Heart left ventricle (tissue), 16 donors: ENCODE measurements at places on chromosomes 3 and 15. TPM values are rescaled to one million over a fixed set of nuclear protein-coding genes. Genes with fewer than 3 reads are reported as not detected.
A peak's percentile ranks its signal among the peaks of the same experiment; 100 is the strongest.

GRCh38 chr15:76155731-76156130 is 95.9 kb downstream of the TMEM266 start:
- DNase-seq: no peak

DNA sequence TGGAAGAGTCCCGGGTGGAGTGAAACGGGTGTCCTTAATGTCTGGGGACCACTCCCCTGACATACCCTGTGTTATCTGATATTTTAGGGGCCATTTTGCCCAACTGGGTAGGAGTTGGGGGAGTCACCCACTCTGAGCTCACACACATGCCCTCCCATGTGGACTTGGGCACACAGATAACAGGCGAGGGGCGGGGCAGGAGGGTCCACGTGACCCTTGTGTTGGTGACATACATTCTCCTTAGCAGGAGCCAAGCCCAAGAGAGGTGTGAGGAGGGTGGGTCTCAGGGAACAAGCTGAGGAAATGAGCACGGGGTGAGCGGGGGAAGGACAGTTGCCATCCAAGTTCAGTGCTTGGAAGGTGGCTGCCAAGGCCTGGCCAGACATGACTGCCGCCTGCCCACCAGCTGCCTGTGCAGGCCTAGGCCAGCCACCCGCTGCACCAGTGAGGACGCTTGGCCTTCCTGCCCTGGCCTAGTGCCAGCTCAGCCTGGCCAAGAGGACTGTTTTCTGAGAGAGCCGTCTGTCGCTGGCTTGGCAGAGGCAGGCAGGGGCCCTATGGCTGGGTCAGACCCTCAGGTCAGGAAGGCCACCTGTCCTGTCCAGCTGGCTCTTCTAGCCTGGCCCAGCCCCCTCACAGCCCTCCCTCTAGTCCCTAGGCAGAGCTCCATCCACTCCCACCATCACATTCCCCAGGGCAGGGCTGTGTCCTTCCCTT is 31.3 kb upstream of the TMEM115 start:
- peak; percentile 87 for DNase-seq

DNA sequence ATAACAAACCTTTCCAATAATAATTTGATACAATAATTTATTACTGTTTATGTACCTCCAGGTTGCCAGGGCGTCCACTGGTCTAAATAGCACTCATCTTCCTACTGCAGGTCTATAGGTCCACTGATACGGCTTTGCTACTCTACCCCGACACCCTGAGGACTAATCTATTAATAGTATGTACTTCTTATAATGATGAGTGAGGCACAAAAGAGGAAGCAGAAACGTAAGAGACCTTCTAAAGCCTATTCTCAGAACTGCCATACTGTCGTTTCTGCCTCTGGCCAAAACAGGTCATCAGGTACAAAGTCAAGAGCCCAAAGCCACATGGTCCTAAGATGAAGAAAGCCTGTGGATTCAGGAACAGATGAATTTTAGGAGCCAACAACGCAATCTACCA is 163.2 kb upstream of the GRM7 start:
- no peak for DNase-seq

The OCA2 gene
- total RNA-seq: not detected

The CCDC39 gene
- not detected for total RNA-seq

GRCh38 chr3:174440253-174440701 is 418.9 kb upstream of the NAALADL2 start:
- no peak for DNase-seq

DNA sequence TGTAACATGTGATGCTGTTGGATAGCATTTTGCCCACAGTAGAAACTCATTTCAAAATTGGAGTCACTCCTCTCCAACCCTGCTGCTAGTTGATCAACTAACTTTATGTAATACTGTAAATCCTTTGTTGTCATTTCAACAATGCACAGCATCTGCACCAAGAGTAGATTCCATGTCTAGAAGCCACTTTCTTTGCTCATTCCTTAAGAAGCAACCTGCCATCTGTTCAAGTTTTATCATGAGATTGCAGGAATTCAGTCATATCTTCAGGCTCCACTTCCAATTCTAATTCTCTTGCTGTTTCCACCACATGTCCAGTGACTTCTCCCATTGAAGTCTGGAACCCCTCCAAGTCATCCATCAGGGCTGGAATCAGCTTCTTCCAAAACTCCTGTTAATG is 42.9 kb downstream of the AKAP13 start:
- DNase-seq: no peak

DNA sequence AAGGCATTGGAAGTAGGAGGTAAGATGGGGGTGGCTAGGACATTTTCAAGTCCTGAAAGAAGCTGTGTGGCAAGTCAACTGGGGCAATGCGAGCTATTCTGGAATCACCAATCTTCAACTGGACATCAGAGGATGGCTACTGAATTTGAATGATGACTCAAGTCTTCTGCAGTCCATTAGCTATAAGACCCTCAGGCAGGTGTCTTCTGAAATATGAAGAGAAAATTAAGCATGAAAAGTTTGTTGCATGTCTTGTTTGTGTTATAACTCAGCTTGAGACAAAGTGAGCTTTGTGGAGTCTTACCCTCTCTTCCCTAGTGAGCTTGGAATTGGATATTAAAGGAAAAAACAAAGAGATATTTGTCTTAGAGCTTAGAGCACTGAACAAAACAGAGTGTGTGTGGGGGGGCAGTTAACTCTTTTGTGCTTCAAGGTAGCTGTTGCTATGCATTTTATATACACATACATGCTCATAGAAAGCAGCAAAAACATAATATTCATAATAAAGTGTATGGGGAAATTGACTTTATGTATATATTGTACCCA is 979.1 kb downstream of the MCTP2 start:
- no peak for DNase-seq

GRCh38 chr3:88150806-88151205 is 1.0 kb downstream of the C3orf38 start:
- DNase-seq: no peak

The GOLGA6A gene
- total RNA-seq: not detected

GRCh38 chr3:145820170-145820569 is 340.8 kb downstream of the PLOD2 start:
- no peak for DNase-seq

The MON1A gene
- 6.8 TPM for total RNA-seq

The STRA6 gene
- not detected for total RNA-seq

The IL20RB gene
- 0.14 TPM for total RNA-seq

DNA sequence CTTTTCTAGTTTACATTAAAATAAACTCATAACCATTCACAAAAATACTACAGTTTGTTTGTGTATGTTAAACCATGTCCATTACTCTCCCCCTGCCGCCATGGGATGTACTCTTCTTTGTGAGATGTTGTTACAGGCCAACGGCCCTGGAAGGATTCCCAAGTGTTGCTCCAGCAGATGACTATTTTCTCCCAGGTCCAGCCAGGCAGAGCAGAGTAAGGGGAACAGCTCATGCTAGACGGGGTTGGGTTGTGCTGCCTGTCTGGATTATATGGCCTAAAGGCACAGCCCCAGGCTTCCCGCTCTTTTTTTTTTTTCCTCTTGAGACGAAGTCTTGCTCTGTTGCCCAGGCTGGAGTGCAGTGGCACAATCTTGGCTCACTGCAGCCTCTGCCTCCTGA is 24.5 kb upstream of the SLCO2A1 start:
- DNase-seq: no peak

The NAALADL2 gene
- total RNA-seq: 6.3 TPM

The CHRM5 gene
- not detected for total RNA-seq

The MASP1 gene
- total RNA-seq: 211 TPM

GRCh38 chr3:34284959-34285826 is 486.8 kb downstream of the PDCD6IP start:
- DNase-seq: no peak

DNA sequence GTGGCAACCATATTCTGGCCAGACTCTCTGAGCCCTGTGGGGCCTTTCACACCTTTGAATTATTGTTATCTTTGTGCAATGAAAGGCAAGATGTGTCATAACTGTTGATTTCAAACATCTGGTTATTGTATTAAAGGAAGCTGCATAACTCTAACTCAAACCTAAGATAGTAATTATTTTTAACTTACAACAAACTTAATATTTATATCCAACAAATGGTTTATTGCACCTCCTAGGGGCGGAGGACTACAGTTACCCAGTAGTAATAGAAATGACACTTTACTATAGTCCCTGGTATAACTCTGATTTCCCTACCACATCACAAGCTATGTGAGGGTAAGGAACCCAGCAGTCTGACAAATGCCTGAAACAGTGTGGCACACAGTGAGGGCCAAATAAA is 363.9 kb upstream of the SUCLG2 start:
- no peak for DNase-seq

The ROPN1 gene
- total RNA-seq: 0.50 TPM
